NB4 (cell line): ENCODE measurements at places on chromosomes 12 and 14.

GRCh38 chr14:95523051-95523814, 6.8 kb upstream of the SYNE3 start:
- DNase-seq = peak; percentile 66

DNA sequence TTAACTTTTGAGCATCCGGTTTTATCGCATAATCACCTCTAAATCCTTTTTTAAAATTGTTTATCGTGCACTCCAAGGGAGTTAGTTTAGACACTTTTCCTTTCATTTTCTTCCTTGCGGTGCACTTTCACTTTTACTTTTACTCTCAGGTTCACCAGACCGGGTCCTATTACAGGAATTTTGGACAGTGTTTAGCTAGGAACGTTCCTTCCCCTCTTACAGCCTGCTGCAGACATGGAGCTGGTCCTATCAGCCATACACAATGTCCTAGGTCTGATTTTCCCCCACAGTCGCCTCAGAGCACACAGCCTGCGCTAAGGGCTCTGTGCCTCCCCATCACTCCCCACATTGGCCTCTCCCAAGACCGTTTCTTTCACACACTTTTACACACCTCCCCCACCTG, 103.9 kb downstream of the ALG10 start:
- no peak for DNase-seq

DNA sequence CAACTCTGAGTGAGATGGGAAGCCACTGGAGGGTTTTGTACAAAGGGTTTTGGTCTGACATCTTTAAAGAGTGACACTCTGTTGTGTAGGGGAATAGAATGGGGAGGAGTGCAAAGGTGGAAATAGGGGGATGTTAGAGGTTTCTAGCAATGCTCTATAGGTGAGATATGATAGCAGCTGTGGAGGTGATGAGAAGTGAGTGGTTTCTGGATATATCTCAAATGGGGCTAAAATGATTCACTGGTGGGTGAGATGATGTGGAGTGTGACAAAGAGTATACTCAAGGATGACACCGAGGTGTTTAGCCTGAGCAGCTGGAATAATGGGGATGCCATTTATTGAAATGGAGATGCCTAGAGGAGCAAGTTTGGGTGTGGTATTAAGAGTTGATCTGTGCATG, 426.4 kb downstream of the PCNX1 start:
- no peak for DNase-seq

DNA sequence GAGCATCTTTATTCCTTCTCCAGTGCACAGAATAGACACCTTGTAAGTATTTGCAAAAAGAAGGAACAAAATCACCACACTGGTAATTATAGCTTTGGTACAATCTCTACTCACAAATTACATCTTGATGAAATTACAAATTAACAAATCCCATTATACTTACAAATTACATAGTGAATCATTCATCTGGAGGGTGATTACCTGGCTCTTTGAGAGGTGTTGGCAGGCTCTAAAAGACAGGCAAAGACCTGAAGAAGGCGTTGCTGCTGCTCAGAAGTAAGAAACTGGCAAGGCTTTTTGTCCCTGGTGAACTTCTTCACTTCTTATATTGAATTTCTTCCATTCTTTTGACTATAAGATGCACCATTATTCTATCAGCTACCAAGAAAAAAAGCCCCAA, 21.7 kb upstream of the LMNTD1 start:
- DNase-seq = no peak

DNA sequence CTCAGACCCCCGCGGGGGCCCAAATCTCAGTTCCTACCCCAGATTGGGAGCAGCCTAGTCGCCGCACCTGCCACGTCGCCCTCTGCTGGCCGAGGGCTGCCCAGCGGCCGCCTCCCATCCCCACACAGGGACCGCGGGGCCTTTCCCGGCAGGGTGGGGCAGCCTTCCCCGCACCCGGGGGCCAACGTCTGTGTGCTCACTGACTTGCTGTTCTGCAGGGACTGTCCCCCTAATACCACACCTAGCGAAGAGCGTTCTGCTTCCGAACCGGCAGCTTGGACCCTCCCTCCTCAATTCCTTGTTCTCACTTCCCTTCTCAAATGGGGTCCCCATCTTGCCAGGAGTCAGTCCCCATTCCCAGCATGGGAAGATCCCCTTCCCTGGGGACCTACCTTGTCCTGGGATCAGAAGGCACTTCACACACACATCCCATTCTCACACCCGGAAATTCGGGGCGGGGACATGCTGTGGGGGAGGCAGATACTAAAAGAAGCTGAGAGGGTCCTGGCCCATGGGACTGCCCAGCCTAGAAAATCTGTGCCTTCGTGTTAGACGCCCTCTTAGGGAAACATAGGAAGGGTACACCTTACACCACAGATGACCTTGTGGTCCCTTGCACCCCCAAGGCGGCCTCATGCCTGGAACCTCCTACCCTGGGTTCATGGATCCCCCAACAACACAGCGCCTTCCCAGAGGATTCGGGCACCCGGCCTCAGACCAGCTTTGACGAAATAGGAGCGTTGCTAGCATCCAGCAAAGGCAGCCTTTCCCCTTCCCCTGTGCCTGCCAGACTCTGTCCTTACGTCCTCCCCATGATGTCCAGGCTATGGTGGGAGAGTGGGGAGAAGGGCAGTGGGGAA, 16.4 kb downstream of the ACVRL1 start:
- peak; percentile 37 for DNase-seq

DNA sequence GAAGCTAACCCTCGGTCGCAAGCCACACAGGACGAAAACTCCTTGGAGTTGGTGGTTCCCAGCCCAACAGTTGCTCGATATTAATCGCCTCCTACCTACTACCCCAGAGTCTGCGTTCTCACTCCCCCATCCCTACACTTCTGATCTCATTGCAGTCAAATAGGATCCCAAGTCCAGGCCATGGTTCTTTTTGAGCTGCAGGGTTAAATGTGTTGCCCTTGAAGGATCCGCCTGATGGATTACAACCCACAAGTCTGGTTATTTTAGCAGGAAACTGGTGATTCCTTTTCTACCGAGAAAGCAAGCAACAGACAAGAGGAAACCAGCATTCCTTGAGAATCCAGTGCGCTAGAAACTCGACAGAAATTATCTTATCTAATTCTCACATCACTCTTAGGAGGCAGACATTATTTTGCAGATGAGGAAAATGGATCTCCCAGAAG, 785 bp upstream of the NIN start:
- DNase-seq = no peak

GRCh38 chr14:59832653-59833294, 37.8 kb downstream of the RTN1 start:
- no peak for DNase-seq

DNA sequence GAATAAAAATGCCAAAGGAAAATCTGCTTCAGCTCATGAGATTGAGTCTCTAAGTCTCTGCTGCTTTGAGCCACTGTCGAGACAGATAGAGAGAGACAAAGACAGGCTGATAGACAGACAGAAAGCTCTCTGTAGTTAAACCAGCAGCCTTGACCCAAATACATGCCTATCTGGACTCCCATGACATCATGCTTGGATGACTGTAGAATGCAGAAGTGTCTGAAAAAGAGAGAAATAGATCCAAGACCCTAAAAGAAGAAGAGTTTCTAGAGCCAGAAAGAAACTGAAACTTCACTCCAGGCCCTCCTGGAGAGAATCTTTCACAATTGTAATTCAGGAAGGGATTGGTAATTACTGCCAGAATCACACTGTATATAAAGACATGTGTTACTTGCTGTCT, 122.6 kb upstream of the PLXNC1 start:
- no peak for DNase-seq

GRCh38 chr14:75578786-75579337, 442 bp downstream of the FLVCR2 start:
- no peak for DNase-seq

- no peak for DNase-seq
These were observed 281.9 kb upstream of the CRY1 start for GRCh38 chr12:107375231-107375630.
